ENCODE measurements at places on chromosomes 7 and 10.
A peak's percentile ranks its signal among the peaks of the same experiment; 100 is the strongest.

DNA sequence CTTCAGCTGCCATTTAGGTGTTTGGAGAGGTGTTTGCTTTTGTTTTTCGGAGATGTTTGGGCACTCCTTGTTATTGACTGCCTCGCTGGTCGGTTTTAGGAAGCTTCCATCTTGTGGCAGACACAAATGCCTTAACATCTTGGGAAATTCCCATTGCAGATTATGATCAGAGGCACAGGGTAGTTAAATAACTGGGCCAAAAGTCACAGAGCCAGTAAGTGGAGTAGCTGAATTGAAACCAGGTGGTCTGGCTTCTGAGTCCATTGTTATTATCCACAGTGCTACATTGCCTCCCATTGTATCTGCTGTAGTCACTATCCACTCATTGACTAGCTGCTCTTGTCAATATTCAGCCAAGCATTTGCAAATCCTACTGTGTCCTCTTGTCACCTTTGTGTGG lies 138.2 kb upstream of the PLPP4 start:
- no peak for DNase-seq

- DNase-seq, result no peak
Observed at GRCh38 chr10:106618646-106619045, 545.9 kb downstream of the SORCS1 start.

- no peak for DNase-seq
Observed at GRCh38 chr7:150784120-150784736, 15.9 kb downstream of the TMEM176B start.

GRCh38 chr10:99431190-99431760 lies 851 bp upstream of the GOT1 start:
- DNase-seq, result peak; percentile 84

DNA sequence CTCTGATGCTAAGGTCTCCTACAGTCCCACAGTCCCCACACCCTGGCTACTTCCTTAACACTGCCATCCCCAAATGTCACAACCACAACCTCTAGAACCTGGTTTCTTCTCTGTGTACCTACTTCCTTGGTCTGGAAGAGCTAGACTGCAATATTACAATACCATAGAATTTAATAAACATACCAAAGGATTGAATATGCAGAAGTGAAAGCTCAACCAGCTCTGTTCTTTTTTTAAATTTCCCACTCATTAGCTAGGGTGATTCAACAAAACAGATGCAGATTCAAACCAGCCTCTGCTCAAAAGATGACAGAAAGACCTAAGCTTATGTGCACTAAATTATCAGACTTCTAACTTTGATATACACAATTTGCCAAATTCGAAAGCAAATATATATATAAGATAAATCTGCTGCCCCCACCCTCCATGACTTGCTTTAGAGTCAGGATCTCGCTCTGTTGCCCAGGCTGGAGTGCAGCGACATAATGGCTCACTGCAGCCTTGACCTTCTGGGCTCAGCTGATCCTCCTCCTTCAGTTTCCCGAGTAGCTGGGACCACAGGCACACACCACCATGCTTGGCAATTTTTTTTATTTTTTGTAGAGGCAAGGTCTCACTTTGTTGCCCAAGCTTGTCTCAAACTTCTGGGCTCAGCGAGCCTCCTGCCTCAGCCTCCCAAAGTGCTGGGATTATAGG lies 212.6 kb downstream of the CHCHD3 start:
- DNase-seq, result no peak

DNA sequence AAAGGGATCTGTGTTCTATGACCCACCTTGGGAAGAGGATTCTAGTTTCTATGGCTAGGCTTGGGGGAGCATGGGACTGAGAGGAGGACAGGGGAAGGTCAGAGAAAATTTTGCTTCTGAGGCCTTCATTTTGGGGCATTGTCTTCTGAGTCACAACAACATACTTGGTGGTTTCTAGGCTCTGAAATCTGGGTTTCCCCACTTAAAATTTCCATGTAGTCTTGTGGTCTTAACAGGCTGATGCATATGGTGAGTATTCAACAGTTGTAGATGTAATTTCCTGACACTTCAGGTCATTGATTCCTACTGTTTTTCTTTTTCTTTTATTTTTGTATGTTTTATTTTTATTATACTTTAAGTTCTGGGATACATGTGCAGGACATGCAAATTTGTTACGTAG lies 88.5 kb downstream of the ANKRD7 start:
- no peak for DNase-seq

GRCh38 chr10:14761372-14761771 lies 13.3 kb downstream of the FAM107B start:
- no peak for DNase-seq

DNA sequence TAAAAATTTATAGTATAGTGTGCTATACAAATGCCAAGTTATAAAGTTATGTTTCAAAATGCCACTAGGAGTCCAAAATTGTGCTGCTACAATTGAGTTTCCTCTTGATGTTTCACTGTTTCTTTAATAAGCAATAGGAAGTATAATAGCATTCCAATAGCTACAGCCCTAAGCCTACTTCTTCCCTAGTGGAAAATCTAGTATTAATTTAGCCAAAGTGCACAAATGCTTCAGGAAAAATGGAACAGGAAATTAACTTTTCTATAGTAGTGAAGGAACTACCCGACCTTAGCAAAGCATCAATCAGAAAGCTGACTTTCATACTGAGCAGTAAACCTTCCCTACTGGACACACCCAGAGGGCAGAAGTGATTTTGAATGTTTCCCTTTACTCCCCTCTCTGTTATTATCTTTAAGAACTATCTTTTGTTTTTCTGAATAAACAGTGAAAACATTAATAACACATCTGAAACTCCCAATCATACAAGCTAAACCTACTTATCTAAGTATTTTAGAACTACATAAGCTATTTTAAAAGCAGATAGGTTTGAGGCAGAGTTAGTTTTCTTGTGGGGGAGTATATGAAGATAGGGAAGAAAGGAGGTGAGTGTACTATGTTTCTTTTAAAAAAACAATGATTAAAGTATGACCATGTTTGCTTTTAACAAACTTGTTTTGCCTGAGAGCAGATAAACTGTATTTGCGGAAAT lies 13.7 kb downstream of the CPED1 start:
- no peak for DNase-seq

- no peak for DNase-seq
Observed at GRCh38 chr10:133160826-133161471, 930 bp downstream of the KNDC1 start.

- DNase-seq, result no peak
Observed at GRCh38 chr7:98266840-98267239, 14.6 kb upstream of the BRI3 start.

DNA sequence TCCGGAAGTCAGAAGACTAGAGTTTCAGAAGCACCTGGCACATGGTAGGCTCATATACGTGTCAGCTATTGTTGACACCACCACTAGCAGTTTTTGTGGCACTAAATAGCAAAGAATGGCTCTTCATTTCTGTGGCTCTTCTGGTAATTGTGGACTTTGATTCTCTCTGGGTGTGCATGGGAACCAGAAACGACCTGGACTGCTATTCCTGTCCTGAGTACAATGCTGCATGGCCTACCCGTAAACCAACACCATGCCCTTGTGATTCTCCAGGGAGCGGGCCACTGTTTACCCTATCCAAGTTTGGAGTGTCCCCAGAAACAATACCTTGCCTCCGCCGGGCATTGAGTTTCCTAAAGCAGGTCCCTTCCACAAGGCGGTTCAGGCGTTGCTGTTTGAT lies 162.9 kb upstream of the AOAH start:
- DNase-seq, result no peak

All from NCI-H510A treated with DMSO at 0.1 percent for 48 hours (cell line).